HL-60 (cell line): ENCODE measurements at places on chromosomes 3 and 15.

DNA sequence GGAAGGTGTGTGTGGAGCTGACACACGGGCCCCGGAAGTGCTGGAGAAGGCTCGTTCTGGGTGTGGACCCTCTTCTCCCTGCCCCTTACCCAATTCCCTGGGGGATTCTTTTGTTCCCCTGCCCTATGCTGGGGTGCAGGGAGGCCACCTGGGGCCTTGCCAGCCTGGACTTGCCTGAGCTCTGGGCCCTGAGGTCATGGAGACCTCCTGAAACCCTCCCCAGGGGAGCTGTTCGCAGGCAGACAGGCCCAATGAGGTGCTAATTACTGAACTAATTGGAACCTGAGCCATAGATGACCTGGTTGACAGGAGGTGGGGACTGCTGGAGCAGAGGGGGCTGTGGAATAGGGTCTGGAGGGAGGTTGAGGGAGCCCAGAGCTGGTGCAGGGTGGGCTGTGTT, 9.4 kb upstream of the C15orf39 start:
- DNase-seq, result no peak

- peak; percentile 77 for DNase-seq
Observed at GRCh38 chr3:69085833-69086722, 1.3 kb downstream of the ARL6IP5 start.

GRCh38 chr3:48219543-48219942, 3.8 kb upstream of the CAMP start:
- no peak for DNase-seq

- DNase-seq, result no peak
Observed at GRCh38 chr15:80662757-80663553, 32.2 kb upstream of the ABHD17C start.

- DNase-seq, result no peak
Observed at GRCh38 chr3:13018043-13018451, 55.2 kb downstream of the IQSEC1 start.

- DNase-seq, result no peak
Observed at GRCh38 chr3:171088496-171088895, 62.0 kb upstream of the SLC2A2 start.

GRCh38 chr3:28262001-28262400, 20.6 kb downstream of the CMC1 start:
- no peak for DNase-seq

GRCh38 chr3:126665959-126666657, 11.2 kb upstream of the TXNRD3 start:
- DNase-seq, result no peak
